ENCODE measurements at places on chromosomes 13 and 19.

DNA sequence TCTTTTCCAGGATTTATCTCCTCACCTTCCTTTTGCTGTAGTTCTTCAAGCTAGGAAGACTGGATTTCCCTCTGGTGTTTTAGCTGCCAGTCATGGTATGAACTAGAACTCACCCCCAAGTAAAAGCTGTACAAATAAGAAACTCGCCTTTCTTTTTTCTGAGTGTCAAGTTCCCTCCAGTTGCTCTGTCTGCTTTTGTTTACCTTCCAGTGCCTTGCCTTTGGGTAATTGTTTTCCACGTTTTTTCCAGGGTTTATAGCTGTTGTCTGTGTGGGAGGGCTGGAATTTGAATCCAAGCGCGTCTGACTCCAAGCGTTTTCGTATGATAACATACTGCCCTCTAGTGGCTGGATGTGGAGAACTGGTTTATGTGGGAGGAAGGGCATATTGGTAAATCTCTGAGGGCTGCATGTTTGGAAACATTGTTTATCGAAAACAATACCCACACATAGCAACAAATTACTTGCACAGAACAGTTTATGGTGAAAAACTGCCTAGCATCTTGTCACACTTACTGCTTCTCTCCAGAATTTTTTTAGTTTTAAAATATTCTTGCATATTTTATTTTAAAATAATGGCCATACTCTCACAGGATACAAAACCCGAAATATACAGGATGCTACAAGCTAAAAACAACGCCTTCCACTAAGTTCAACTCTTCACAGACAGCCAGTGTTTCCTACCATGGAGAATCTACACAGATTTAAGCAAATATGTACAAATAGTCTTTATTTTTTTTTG is 19.2 kb downstream of the RCN3 start:
- peak; percentile 35 for DNase-seq

DNA sequence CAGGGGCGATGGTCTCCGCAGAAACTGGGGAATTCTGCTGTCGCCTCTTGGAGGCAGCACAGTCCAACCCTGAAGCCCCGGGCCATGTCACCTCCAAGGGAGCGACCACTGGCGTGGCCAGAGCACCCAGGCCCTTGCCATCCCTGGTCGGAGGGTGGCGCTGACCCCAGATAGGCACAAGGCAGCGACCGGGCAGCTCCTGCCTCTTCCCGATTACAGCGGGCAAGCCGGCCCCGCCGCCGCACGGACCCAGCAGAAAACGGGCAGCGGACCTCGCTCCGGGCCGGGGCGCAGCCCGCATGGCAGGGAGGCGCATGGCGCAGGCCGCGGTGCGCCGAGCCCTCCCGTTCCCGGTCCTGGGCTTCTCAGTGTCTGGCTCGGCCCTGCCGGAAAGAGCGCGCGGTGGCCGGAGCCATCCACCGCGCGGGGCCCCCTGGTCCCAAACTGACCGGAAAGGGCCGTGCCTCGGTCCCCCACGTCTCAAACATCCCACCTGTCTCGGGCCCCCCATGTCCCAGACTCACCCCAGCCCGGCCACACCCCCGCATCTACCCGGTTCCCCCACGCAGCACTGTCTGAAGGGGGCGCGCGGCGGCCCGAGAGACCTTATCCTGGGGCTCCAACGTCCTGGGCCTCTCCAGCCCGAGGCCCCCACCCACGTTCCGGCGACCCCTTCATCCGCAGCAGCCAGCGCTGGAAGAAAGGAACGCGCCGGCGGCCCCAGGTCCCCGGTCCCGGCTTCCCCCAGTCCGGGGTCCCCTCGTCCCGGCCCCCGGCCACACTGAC is 727 bp downstream of the CERS1 start:
- DNase-seq, result no peak

DNA sequence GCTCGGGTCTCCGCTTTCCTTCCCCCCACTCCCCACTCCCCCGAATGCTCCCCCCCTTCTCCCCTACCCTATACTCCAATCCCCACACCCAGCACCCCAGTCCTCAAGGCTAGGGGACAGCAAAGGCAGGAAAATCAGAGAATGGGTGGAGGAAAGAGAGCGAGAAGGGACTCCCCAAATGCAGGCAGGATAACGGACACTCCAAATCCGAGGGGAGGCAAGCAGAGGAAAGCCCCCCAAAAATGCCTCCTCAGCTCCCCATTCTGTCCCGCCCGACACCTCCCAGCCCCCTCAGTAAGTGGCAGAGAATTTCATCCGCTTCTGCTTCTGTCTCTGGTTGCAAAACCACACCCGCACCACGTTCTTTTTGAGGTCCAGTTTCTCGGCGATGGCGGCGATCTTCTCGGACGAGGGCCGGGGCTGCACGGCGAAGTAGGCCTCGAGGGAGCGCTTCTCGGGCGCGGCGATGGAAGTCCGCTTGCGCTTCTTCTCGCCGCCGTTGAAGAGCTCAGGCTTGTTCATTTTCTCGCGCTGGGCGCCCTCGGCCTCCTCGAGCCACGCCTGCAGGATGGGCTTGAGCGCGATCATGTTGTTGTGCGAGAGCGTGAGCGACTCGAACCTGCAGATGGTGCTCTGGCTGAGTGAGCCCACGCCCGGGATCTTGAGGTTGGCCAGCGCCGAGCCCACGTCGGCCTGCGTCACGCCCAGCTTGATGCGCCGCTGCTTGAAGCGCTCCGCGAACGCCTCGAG is 2.1 kb downstream of the POU4F1 start:
- no peak for DNase-seq

- no peak for DNase-seq
Observed at GRCh38 chr19:17309965-17310461, 650 bp downstream of the DDA1 start.

- DNase-seq, result no peak
Observed at GRCh38 chr19:41930926-41931592, 2.8 kb upstream of the ERFL start.

DNA sequence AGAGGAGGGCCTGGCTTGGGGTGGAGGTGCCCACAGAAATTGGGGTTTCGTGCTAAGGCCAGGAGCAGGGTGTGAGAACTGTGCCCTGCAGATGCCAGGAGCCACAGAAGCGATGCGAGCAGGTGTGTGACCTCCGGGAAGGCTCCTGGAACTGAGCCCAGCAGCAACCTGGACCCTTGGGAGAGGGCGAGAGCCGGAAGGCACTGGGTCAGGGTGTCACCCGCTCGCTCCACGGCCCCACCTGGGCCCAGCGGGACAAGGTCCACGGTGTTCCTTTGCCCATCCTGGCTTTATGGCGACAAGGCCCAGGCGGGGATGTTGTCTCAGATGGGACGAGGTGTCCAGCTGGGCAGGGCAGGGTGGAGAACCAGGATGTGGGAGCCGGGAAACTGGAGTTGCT is 4.2 kb downstream of the MISP start:
- no peak for DNase-seq

GRCh38 chr13:103246581-103247200 is 180.5 kb upstream of the SLC10A2 start:
- no peak for DNase-seq

DNA sequence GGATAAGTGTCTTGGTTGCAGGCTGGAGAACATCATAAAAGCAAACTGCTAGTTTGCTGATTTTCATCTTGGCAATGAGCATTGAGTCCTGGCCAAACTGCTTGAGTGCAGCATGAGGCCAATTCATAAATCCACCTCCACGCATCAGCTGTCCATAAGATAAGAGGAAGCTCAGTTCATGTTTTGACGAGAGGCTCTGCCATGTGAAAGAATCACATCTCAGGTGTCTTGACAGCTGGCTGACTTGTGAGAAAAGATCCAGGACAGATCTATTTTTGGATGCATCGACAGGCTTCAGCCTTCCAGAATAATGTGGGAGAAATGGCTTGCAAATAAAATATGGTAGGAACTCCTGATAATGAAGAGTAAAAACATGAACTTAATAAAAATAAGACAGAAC is 5.4 kb upstream of the ZNF682 start:
- no peak for DNase-seq

DNA sequence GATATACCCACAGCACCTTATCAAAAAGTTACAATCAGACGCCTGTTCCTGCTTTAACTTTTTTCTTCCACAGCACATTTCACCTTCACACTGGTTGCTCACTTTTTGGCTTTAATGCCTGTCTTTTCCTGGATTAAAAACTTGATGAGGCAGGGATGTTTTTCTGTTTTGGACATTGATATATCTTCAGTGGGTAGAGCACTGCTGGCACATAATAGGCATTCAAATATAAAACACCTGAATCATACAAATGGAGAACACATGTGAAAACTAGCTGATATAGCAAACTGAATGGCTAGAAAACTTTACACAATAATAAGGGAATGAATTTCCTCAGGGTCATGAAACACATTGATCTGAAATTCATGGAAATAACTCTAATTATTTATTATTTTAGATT is 65.6 kb downstream of the STARD13 start:
- DNase-seq, result no peak

DNA sequence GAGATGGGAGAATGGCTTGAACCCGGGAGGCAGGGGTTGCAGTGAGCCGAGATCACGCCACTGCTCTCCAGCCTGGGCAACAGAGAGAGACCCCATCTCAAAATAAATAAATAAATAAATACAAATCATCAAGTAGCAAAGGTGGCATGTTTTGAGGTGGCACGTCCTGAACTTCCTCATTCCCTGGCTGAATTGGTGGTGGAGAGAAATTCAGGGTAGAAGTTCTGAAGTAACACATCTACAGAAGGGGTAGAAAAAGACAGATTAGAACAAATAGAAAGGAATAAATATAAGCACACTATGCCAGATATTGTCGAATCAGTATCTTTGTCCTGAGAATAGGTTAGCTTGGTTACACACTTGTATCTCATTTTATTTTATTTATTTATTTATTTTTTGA is 6.3 kb downstream of the IFI30 start:
- no peak for DNase-seq

Data from effector memory CD4-positive, alpha-beta T cell (primary cell).